ENCODE measurements at places on chromosomes 13 and 19.

GRCh38 chr19:13189600-13189999 is 39.4 kb downstream of the IER2 start:
- no peak for DNase-seq

DNA sequence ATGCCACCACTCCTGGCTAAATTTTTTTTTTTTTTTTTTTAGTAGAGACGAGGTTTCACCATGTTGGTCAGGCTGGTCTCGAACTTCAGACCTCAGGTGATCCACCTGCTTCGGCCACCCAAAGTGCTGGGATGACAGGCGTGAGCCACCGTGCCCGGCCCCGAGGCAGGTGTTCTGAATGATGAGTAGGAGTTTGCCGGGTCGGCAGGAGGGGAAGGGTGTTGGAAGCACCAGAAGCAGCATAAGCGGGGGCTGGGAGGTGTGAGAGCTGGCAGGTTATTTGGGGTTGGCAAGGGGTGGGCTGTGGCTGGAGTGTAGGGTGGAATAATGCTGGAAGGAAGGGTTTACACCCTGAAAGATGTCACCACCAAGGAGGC is 1.8 kb downstream of the SPPL2B start:
- DNase-seq, result no peak

DNA sequence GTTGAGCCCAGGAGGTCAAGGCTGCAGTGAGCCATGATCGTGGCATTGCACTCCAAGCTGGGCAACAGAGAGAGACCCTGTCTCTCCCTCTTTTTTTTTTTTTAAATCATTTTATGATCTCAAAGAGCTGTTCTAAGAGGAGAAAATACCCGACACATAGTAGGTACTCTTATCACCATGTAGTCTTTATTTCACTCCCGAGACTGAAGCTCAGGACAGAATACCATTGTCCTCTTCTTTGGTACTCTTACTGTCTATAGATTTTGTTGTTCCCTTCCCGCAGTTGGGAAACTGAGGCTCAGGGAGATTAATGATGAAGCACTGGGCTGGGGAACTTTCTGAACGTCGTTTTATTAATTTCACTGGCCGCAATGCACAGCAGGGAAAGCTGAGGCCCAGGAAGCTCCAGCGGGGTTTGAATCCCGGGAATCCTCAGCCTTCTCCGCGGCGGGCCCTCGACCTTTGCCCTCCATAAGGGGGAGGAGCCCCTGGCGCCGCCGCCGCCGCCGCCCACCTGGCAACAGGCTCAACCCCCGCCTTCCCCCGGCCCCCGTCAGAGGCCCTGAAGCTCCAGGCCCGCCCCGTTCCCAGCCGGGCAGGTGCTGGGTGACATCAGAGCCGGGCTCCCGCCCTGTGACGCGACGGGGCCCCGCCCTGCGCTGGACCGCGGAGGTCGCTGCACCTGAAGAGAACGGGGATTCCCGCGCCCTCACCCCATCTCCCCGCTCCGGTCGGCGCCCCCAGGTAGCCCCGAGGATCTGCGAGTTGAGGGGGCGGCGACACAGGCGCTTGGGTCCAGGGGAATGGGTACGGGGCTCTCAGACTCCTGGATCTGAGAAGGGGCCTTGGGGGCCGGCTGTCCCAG is 1.6 kb downstream of the MYH14 start:
- no peak for DNase-seq

DNA sequence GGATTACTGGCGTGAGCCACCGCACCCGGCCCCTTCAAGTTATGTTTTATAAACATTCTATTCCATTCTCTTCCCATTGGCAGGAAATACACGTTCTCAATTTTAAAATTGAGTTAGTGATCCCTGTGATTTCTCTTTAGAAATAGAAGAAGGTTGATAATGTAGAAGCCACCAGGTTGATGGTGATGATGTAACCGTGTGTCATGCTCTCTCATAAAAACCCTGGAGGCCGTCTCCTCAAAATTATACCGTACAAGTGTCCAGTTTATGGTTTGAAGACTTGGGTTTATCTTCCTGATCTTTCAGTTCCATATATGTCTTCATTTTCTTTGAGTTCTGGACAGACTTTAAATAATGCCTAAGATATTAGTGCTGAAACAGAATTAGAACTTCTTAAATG is 32.2 kb downstream of the COG3 start:
- no peak for DNase-seq
